ENCODE measurements at places on chromosomes 6 and 20. TPM values are rescaled to one million over a fixed set of nuclear protein-coding genes. Genes with fewer than 3 reads are reported as not detected.

PPP1R3G gene
- 0.05 TPM for total RNA-seq

EBF4 gene
- 8.9 TPM for total RNA-seq

MYLK2 gene
- total RNA-seq, result 0.53 TPM

- peaks cover 11% of the 10 kb centered on the region for H3K36me3 ChIP-seq
- no peak for DNase-seq
- peak overlapping the region; percentile 28 for H3K4me3 ChIP-seq
- no peaks in the 10 kb centered on the region for H3K27me3 ChIP-seq
- peak overlapping the region; percentile 88 for H3K27ac ChIP-seq
These were observed 10.7 kb downstream of the MANEA start for GRCh38 chr6:95587989-95588388.

DYNLT1 gene
- total RNA-seq, result 127 TPM

KIAA1755 gene
- not detected for total RNA-seq

- no peak for DNase-seq
- H3K4me3 ChIP-seq, result no peak overlapping the region
- no peaks in the 10 kb centered on the region for H3K36me3 ChIP-seq
- H3K27me3 ChIP-seq, result no peaks in the 10 kb centered on the region
- no peaks in the 10 kb centered on the region for H3K4me1 ChIP-seq
These were observed 731.6 kb upstream of the MMS22L start for GRCh38 chr6:98014442-98015201.

GRCh38 chr6:15500901-15501825 lies 161.7 kb downstream of the DTNBP1 start:
- peaks cover under 1% of the 10 kb centered on the region for H3K36me3 ChIP-seq
- no peaks in the 10 kb centered on the region for H3K27me3 ChIP-seq
- no peak for DNase-seq
- no peaks in the 10 kb centered on the region for H3K4me1 ChIP-seq
- H3K27ac ChIP-seq, result peak overlapping the region; percentile 60

DNA sequence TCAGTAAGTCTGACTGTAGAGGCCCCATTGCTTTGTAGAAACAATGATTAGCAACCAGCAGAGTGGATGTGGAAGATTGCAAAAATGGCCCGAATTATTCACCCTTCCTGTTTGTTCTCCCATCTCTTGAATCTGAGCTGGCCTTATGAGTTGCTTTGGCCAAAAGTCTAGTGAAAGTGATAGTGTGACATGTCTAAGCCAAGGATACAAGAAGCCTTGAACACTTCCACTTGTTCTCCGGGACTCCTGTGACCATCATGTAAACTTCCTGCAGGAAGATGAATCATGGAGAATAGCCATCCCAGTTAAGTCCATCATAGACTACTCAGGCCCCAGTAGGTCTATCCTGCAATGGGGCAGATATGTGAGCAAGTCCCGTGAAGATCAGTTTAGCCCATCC lies 252.0 kb upstream of the JAG1 start:
- H3K4me3 ChIP-seq, result no peak overlapping the region
- H3K36me3 ChIP-seq, result no peaks in the 10 kb centered on the region
- no peaks in the 10 kb centered on the region for H3K4me1 ChIP-seq
- H3K27me3 ChIP-seq, result no peaks in the 10 kb centered on the region
- DNase-seq, result no peak

LPA gene
- not detected for total RNA-seq

GCNT2 gene
- total RNA-seq, result 3.1 TPM

DNA sequence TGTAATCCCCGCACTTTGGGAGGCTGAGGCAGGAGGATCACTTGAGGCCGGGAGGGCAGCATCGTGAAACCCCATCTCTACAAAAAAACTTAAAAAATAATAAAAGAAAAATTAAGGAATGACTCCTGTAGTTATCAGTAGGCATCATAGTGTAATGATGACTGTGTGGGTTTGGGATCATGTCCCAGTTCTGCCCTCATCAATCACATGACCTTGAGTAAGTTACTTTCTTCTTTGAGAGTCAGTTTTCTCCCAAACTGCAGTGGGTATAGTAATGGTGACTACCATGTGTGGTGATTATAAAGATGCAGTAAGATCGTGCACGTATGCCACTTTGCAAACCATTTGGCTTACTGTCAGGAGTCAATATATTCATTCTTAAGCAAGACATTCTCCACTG lies 89.2 kb downstream of the TXNDC5 start:
- no peak for DNase-seq
- no peak overlapping the region for H3K4me3 ChIP-seq
- no peaks in the 10 kb centered on the region for H3K36me3 ChIP-seq
- no peaks in the 10 kb centered on the region for H3K4me1 ChIP-seq
- H3K27me3 ChIP-seq, result peaks cover 37% of the 10 kb centered on the region

DNA sequence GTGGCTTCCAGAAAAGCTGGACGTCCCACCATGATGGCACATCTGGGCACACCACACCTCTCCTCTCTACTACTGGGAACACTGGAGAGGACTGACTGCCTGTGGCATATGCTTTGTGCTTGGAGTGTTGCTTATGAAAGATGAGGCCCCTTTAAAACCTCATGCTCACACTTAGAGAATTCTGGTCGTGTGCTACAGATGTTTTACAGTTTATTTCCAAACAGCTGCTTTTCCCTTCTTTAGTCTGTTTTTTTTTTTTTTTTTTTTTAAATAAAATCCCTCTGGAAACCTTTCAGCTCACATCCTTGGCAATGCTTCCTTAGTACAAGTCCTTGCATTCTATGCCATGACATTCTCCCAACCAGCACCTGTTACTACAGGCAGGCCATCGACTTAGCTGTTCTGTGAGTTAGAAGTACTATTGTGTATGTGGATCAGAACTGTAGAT lies 60.3 kb downstream of the BMP6 start:
- H3K27me3 ChIP-seq, result peaks cover 36% of the 10 kb centered on the region
- H3K36me3 ChIP-seq, result no peaks in the 10 kb centered on the region
- no peak overlapping the region for H3K27ac ChIP-seq
- no peak for DNase-seq
- H3K4me3 ChIP-seq, result no peak overlapping the region

DNA sequence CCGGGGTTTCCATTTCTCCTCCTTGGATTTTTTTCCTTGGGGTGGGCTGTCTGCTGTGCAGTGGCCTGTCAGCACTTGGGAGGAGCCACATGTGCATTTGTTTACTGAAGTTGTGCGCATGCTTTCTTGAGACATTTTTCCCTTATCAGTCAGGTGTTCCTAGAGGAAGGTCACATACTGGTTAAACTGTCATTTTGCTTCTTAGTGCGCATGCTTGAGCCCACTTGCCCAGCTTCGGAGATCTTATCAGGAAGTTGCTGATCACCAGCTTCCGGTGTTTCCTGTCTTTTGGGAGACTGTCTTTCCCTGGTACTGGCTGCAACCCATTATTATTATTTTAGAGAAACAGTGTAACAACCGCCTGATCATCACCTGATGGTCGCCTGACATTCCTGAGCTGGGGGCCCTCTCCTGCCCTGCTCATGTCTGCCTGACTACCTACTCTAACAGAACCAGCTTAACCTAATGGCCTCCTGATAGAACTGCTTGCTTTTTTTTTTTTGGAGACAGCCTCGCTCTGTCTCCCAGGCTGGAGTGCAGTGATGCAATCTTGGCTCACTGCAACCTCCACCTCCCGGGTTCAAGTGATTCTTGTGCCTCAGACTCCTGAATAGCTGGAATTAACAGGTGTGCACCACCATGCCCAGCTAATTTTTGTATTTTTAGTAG lies 378 bp upstream of the ERVFRD-1 start:
- no peaks in the 10 kb centered on the region for H3K36me3 ChIP-seq
- peak overlapping the region; percentile 65 for H3K4me3 ChIP-seq
- peaks cover 37% of the 10 kb centered on the region for H3K4me1 ChIP-seq
- H3K27me3 ChIP-seq, result no peaks in the 10 kb centered on the region
- DNase-seq, result no peak
- H3K27ac ChIP-seq, result no peak overlapping the region

WFDC12 gene
- total RNA-seq, result not detected

DNA sequence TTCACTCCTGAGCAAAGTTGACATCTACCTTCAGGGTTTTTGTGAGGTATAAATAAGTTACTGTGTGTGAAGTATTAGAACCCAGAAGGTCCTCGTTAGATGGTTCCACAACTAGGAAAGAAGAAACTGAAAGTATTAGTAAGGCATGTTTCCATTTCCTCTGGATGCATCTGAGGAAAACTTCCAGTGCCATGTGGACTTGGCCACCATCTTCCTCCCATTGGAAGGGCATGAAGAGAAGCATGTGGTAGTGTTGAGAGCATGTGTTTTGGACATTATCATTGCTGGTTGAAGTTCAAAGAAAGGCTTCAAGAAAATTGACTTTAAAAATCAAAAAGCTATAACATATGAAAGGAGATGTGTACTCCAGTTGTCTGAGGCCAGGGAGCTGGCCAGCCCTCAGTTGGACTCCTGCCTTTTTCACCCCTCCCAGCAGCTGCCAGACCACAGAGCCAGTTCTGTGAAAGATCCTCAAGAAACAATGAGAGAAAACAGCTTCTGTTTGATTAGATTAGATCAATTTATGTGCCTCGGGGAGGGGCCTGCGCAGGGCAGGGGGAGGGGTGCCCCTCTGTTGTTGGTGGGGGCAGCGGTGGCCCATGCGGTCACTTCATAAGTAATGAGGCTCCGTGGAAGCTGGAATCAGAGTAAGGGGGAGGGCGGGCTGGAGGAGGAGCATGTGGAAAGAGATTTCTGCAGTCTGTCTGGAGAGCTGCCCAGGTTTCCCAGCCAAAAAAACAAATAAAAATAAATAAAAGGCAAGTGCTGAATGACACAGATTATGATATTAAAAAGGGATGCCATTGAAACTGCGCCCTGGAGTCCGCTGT lies 154.0 kb downstream of the JARID2 start:
- H3K4me3 ChIP-seq, result peak overlapping the region; percentile 80
- H3K27me3 ChIP-seq, result no peaks in the 10 kb centered on the region
- DNase-seq, result no peak
- H3K4me1 ChIP-seq, result peaks cover 81% of the 10 kb centered on the region
- H3K27ac ChIP-seq, result peak overlapping the region; percentile 68

RIMS1 gene
- not detected for total RNA-seq

TCF15 gene
- total RNA-seq, result not detected

GRCh38 chr6:135577059-135577538 lies 79.6 kb upstream of the AHI1 start:
- DNase-seq, result peak; percentile 22
- no peaks in the 10 kb centered on the region for H3K27me3 ChIP-seq
- H3K27ac ChIP-seq, result peak overlapping the region; percentile 94
- peak overlapping the region; percentile 57 for H3K4me3 ChIP-seq

- peaks cover 11% of the 10 kb centered on the region for H3K4me1 ChIP-seq
- no peaks in the 10 kb centered on the region for H3K36me3 ChIP-seq
- DNase-seq, result no peak
These were observed 8.3 kb upstream of the FOXC1 start for GRCh38 chr6:1601158-1602048.

- H3K36me3 ChIP-seq, result peaks cover 1% of the 10 kb centered on the region
- no peaks in the 10 kb centered on the region for H3K27me3 ChIP-seq
- H3K4me3 ChIP-seq, result no peak overlapping the region
These were observed 55.7 kb downstream of the TMEM242 start for GRCh38 chr6:157267654-157268053.

GRCh38 chr20:3994125-3994524 lies 21.2 kb downstream of the RNF24 start:
- no peak overlapping the region for H3K4me3 ChIP-seq
- no peaks in the 10 kb centered on the region for H3K27me3 ChIP-seq
- peaks cover 57% of the 10 kb centered on the region for H3K4me1 ChIP-seq

SPATA25 gene
- 0.90 TPM for total RNA-seq

DNA sequence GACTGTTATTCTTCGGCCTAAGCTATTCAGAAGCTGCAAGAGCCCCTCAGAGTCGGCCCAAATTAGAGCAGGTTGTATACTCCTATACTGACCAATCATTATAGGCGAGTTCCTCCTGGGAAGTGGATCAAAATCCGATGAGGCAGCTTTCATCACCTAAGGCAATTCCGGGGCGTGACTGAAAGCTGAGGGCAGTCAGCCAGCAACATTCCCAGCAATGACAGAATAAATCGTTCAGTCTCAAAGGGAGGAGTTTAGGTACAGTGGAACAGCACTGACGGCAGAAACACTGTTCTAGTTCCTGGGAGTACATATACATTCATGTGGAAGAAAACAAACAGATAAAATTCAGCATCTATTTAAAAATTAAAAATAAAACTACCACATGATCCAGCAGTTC lies 10.8 kb downstream of the HLA-DQB2 start:
- H3K36me3 ChIP-seq, result no peaks in the 10 kb centered on the region
- DNase-seq, result no peak
- no peak overlapping the region for H3K27ac ChIP-seq
- H3K4me3 ChIP-seq, result no peak overlapping the region
- no peaks in the 10 kb centered on the region for H3K4me1 ChIP-seq

DNA sequence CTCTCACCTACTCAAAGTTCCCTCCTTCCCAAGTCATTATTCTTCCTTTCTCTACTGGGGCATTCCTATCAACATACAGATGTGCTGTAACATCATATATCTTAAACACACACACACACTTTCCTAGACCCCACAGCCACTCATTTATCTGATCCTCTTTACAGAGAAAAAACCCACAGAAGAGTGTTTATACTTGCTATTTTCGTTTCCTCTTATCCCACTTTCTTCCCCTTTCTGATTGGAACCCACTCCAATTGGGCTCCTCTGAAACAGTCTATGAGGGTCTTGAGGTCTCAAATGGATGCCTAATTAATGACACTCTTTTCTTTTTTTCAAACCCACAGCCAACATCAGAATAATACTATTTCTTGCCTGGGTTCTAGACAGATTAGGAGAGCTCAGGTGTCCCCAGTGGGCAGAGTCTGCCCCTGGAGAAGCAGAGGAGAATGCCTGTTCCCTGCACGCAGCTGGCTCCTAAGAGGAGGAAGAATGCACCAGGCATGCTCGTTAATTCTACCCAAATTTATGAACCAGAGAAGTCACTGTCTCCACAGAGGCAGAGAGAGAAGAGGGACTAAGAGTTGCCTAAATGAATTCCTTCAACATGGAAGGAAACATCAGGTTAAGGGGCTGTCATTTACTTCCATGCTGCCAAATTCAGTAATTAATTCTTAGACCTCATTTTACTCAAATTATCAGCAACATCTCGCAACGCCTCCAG lies 65.9 kb downstream of the CRYBG1 start:
- DNase-seq, result no peak
- no peaks in the 10 kb centered on the region for H3K27me3 ChIP-seq
- H3K4me1 ChIP-seq, result no peaks in the 10 kb centered on the region
- H3K27ac ChIP-seq, result no peak overlapping the region
- H3K36me3 ChIP-seq, result no peaks in the 10 kb centered on the region

DNA sequence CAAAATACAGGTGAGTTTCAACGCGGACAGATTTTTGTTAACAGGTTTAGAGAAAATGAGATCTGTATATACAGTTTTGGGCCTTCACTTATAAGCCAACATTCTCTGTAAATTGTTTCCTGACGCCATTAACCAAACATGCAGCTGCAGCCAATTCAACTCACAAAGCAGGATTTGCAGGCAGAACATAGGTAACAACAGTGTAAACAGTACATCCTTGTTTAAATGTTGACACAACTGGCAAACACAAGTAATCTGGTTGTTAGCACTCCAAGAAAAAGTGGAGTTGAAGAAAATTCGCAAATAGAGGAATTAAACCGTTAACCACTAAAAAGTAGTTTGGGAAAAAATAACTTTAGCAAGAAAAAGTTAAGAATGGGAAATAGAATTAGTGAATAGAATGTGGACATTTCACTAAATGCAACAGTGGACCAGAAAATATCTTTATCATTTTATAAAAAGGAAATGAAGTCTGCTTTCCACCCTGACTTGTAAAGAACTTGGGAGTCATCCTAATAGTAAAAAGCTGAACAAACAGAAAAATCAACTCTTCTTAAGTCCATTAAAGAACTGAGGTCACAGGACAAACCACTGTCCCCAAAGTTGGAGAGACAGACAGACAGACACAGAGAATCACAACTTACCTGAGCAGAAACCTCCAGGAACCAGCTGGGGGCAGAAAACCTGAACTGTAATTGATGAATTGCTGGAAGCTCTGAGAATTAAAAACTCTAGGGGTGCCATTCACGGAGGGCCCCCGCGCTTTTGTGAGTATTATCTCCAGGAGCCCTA lies 10.1 kb downstream of the SMIM28 start:
- DNase-seq, result no peak
- H3K36me3 ChIP-seq, result no peaks in the 10 kb centered on the region
- no peaks in the 10 kb centered on the region for H3K4me1 ChIP-seq
- no peak overlapping the region for H3K4me3 ChIP-seq
- no peak overlapping the region for H3K27ac ChIP-seq
